ENCODE measurements at places on chromosomes 12 and 14. TPM values are rescaled to one million over a fixed set of nuclear protein-coding genes. Genes with fewer than 3 reads are reported as not detected.

GRCh38 chr14:60710494-60710893, 13.7 kb downstream of the SIX4 start:
- no peak for DNase-seq

GRCh38 chr14:53696217-53696965, 260.2 kb downstream of the BMP4 start:
- DNase-seq = no peak

DNA sequence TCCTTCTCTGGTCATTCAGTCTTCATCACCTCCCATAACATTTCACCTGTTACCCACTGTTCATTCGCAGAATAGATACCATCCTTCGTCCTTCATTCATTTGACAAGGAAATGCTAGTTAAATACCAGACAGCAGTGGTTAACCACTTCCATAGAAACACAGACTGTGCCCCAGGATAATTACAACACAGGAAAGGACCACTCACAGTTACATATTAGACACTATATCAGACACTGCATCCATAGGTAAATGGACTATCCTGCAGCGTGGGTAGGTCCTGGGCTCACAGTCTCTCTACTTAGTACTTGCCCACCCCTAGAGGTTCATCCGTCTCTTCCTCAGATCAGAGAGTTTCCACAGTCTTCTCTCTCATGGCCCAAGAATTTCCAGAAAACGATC, 1044.6 kb downstream of the VRK1 start:
- no peak for DNase-seq

DNA sequence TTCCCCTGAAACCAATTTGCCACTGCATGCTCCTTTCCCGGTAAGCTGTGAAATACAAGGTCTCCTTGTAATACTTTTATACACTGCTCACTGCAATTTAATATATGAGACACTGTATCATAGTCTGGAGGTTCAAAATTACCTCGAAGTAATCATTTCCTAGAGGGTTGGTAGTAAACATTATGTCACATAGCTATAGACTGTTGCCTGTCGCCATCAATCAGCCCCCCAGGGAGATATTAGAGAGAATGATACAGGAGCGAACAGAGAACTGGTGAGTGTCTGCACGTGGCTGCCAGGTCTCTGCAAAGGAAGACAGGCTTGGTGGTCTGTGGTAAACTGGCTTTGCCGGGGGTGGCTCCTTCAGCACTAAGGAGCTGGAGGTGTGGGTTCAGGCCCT, 165.5 kb upstream of the WSCD2 start:
- peak; percentile 86 for DNase-seq

DNA sequence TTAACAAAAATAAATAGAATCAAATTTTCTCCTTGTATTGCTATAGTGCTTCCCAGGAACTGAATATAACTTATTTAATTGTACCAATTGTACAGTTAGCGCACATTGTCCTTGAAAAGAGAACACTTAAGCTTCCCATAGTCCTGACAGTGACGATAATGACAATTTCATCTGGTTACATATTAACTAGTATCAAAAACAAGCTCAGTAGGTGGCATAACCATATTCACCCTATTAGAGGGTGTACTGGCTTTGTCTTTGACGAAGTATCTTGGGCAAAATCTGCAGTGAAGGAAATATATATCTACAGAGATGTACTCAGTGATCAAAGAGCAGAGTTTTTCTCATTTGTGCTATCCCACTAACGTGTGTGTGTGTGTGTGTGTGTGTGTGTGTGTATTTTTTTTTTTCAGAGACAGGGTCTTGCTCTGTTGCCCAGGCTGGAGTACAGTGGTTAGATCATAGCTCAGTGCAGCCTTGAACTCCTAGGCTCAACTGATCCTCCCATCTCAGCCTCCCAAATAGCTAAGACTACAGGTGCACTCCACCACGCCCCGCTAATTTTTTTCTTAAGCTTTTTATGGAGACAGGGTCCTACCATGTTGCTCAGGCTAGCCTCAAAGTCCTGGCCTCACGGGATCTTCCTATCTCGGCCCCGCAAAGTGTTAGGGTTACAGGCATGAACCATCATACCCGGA, 4.9 kb upstream of the A2M start:
- DNase-seq = no peak

- peak; percentile 54 for DNase-seq
Measured at GRCh38 chr14:95432144-95433093, 84.0 kb downstream of the SYNE3 start.

SLCO1A2 gene
- 9.4 TPM for total RNA-seq

PRKAG1 gene
- 74.7 TPM for total RNA-seq

GPR135 gene
- total RNA-seq = 5.7 TPM

PARP2 gene
- total RNA-seq = 29.5 TPM

USP30 gene
- total RNA-seq = 22.7 TPM

Data from spinal cord (tissue), 10 donors.